Natural killer cell (primary cell): ENCODE measurements at places on chromosomes 12 and 14. TPM values are rescaled to one million over a fixed set of nuclear protein-coding genes. Genes with fewer than 3 reads are reported as not detected.

- DNase-seq, result no peak
These were observed 360.3 kb downstream of the FOXG1 start for GRCh38 chr14:29126865-29127264.

- no peak for DNase-seq
These were observed 16.3 kb downstream of the ELK3 start for GRCh38 chr12:96210376-96211055.

DNA sequence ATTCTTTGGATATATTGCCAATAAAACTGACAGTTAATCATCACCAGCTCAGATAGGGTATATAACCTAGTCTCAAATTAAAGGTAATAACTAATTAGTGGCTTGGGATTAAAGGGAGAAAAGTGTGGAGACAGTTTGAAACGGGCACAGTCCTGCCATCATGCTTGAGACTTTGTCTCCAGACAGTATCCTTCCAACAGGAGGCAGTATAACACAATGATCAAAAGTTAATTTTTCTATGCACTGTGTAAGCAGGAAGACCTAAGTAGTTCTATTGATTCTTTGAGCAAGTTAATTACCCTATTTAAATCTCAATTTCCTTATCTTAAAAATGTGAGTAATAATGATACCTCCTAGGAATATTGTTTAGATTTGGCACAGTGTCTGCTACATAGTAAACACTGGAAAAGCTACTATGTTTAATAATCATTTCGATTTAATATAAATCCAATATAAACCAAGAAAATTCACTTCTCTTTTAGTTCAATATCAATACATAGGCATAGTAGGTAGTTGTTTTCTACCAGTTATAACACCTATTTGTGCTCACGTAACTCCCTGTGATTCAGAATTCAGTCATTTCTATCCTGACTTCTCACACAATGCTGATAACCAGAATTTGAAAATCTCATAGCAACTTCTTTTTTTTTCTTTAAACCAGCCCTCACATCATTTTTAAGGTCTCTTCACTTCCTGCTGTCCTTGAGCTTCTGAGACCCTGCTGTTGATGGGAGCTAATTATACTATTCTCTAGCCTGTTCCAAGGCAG, 53.7 kb downstream of the GALNT4 start:
- DNase-seq, result no peak

- no peak for DNase-seq
These were observed 2.2 kb upstream of the EIF2S3B start for GRCh38 chr12:10503460-10503859.

GRCh38 chr14:72679141-72679535, 214.8 kb downstream of the DPF3 start:
- DNase-seq, result no peak

GRCh38 chr12:5882511-5883190, 62.4 kb downstream of the ANO2 start:
- no peak for DNase-seq

DNA sequence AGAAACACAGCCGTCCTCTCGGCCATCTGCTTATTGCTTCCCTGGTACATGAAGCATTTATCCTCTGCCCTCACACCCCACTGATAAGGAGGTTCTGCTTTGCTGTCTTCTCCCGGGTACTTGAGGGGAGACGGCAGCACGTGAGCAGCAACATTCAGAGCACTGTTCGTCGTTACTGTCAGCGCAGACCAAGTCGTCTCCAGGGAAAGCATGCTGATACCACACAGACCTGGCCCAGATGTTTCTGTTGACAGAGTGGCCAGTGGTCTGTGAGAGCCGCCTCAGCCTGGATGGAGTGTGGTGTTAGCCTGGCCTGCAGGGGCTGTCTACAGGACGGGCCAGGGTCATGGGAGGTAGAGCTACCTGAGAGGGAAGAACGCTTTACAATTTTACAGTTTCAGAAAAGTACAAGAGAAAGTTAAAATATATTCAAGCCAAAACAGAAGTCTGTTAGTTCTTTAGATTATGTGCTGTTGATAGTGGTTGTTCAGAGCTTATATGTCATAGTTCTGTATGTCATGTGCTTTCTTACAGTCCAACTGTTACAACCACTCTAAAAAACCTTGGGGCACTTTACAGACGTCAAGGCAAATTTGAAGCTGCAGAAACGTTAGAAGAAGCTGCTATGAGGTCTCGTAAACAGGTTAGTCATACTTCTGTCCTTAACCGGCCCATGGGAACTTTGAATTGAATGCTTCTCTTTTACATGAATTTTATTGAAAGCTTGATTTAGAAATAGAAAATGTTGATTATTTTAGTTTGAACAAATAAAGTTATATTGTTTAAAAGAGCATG, 38.2 kb downstream of the XRCC3 start:
- DNase-seq, result no peak

GRCh38 chr14:98375566-98375965, 896.4 kb downstream of the BCL11B start:
- no peak for DNase-seq

DNA sequence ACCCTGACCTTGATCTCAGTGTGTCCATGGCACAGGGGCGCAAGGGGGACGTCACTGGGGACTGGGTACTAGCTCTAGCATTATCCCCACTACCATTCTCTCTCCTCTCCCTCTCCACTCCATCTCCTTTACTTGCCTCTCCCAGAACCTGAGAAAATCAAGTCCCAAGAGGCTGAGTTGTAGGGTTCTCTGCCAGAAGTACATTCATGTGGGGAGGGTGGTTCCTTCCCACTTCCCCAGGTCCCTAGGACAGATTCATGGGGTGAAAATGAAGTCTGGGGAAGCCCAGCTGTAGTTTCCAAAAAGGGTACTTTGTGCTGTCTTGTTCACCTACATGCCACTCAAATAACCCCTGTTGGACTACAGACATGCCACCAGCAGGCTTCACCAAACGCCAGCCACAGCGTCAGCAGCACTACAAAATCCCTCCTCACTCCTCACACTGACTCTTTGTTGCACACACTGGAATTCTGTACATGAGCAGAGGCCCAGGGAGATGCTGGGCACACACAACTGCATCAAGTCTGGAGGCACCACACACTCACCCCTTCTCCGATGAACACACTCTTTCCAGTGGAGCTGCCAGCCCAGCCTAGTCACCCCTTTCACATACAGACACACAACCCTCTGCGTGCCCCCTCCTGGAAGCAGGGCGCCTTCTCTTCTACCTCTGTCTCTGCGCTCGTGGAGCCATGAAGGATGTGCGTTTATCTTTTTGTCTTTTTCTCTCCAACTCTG, 6.9 kb downstream of the RARG start:
- no peak for DNase-seq

DNA sequence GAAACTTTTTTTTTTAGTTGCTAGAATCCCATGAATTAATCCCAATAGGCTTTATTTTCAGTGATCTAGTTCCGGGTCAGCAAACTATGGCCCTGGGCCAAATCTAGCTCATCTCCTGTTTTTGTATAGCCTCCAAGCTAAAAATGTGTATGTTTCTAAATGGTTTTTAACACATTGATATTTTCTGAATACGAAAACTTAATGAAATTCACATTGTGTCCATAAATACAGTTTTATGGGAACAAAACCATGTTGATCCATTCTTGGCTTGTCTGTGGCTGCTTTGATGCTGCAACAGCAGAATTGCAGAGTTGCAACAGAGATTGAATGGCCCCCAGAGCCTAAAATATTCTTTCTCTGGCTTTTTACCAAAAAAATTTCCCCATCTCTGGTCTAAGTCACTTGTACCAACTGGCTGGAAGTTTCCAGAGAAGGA, 47.5 kb downstream of the ZNF664 start:
- no peak for DNase-seq

DNA sequence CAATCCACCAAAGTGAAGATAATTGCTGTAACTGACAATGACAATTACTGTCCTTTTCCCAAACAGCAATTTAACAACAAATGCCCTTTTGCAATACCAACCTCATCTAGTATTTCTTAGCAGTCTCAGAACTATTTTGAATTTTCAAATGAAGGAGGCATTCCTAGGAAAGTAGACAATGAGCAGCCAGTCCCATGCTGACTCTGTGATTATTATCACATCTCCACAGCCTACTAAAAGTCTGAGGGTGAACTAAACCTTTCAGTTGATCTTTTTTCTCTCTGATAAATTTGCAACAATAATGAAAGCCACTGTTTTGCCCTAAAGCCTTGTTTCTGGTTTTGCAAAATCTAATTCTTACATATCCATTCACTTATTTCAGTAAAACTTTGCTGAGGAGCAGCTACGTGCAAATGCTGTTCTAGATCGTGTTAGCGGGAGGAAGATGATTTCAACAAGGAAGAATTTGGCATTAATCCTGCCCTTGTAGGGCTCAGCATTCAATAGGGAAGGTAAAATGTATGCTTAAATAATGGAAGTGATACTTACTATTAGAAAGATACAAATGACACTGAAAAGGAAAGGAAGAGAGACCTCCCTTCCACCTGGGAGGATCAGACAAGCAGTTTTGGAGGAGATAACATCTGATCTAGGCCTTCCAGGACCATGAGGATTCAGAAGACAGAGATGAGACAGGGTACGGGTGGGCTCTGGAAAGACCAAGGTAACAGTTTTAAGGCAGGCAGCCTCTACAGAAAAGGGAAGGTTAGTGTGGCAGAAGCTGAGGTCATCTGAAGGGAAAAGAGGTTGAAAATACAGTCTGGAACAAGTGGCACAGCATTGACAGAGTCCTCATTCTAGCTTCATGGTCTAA, 47.4 kb downstream of the SLC38A1 start:
- DNase-seq, result peak; percentile 17

GRCh38 chr14:89227496-89227836, 189.6 kb downstream of the FOXN3 start:
- DNase-seq, result no peak

The BICDL1 gene
- total RNA-seq, result 34.3 TPM

The SOX5 gene
- 0.95 TPM for total RNA-seq
